ENCODE measurements at places on chromosomes 11 and 22. TPM values are rescaled to one million over a fixed set of nuclear protein-coding genes. Genes with fewer than 3 reads are reported as not detected.

- DNase-seq, result no peak
These were observed 85.0 kb downstream of the ALX4 start for GRCh38 chr11:44224867-44225501.

- DNase-seq, result no peak
These were observed 332.0 kb upstream of the CCDC179 start for GRCh38 chr11:23192256-23192655.

DNA sequence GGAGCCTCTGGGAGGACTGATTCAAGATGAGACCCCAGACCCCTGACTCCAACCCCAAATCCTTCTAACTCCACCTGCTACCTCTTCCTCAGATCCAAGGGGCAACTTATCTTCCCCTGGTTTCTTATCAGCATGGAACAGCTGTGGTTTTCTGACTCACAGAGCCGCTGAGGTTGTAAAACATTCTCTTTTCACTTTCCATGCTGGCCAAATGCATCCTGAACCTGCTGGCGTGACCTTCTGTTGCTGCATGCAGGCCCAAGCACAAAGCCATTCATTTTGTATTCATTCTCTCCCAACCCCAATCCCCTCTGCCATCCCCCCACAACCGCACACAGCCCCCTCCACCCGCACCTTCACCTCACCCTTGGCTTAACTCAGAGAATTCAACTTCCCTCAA, 70.3 kb downstream of the SEZ6L start:
- no peak for DNase-seq

- no peak for DNase-seq
These were observed 113.5 kb upstream of the RCN1 start for GRCh38 chr11:31977343-31977742.

- DNase-seq, result no peak
These were observed 35.6 kb upstream of the DDI1 start for GRCh38 chr11:104000798-104001197.

DNA sequence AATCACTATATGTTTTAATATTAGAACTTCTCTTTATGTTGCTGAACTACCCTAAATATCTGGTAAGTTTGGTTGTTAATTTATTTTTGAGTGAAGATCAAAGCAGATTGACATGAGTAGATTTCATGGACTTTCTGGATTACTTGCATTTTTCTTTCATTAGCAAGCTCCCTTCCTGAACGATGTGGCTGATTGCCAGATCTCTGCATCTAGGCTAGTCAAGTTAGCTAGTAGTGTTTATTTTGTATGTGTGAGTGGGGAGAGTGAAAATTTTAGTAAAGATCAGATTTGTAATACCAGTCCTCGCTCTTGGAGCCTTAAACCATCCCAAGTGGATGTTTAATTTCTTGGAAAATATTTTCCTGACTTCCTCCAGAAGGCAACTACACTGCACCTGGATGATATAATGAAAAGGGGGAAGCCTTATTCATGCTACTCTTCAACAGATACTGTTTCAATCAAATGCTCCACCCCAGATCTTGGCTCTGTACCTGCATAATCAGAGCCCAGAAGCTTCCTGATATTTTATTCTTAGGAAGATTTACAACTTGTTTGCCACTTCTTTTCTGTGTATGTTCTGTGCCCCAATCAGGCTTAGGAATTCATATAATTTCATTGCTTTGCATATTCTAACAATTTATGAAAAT, 143.2 kb upstream of the GRIA4 start:
- no peak for DNase-seq

Gene VEGFB
- 107 TPM for total RNA-seq

GRCh38 chr11:34620820-34621792, at the start of gene EHF:
Gene EHF, plus strand, starts transcription at chr11:34621093. Its CDS starts 21,538 bp downstream, at chr11:34642631.
- DNase-seq, result no peak

DNA sequence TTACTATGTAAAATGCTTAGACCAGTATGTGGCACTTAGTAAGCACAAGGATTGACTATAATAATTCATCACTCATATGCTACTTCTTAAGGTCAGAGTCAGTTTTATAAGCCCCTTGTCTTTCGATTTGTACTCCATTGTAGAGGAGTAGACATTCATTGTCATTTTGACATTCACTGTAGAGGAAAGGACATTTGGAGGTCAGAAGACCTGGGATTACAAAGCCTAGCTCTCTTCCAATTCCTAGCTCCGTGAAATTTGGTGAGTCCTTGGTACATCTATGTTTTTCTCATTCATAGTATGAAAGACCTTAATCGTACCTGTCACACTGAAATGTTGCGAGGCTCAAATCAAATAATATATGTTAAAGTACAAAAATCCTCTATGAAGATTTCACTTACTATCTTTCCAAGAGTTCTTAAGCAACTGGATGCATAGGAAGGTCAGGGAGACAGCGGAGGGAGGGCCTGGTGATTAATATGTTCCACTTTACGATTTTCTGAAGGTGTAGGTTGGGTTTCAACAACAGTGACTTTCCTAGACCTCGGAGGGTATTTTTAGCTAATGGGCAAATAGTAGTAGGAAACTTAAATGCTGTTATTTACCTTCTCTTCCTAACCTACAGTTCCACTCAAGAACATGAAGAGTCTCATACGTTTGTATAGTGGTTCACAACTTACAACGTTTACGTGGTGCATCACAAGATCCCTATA, 1.4 kb upstream of the EMSY start:
- DNase-seq, result no peak

DNA sequence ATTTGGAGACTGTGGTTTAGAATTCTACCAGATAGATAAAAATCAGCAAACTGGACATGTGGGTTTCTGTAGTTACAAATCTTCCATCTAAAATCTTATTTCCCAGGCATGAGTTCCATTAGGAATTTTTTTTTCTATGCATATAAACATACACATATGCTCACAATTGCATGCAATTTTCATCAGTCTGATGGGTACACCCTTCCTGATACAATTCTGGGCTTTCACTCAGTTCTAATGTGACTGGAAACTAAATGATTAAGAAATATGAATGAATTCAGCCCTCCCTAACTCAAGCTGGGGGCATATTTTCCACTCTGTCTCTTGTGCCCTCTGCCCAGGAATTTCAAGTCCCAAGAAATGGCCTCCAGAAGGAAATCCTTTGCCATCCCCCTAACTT, 187.1 kb downstream of the SNX19 start:
- no peak for DNase-seq

DNA sequence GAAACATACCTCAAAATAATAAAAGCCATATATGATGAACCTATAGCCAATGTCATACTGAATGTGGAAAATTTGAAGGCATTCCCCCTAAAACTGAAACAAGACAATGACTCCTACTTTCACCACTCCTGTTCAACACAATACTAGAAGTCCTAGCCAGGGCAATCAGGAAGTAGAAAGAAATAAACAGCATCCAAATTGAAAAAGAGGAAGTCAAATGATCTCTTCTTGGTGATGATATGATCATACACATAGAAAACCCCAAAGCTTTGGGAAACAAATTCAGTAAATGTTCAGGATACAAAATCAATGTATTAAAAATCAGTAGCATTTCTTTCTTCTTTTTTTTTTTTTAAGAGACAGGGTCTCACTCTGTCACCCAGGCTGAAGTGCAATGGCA, 109.9 kb downstream of the DLG2 start:
- no peak for DNase-seq

Gene CWC15
- 46.6 TPM for total RNA-seq

GRCh38 chr22:23060612-23061400, 9.5 kb upstream of the GNAZ start:
- DNase-seq, result no peak

Gene GLB1L3
- total RNA-seq, result not detected

GRCh38 chr11:44621784-44622183, 56.3 kb downstream of the CD82 start:
- no peak for DNase-seq

DNA sequence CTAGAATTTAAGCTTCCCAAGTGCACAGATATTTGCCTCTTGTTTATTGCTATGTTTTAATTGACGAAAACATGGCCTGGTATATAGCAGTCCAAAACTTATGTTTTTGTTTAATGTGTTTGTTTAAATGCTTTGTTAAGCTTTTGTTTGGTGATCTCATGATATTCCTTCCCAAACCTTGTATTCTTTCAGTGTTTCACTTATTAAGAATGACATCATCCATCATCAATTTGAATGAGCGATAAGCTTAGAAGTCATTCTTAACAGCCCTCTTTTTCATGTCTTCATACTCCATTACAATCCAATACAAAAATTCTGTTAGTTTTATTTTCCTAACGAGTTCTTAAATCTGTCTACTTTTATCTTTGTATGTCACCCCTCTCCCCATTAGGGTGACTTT, 206.0 kb downstream of the DYNC2H1 start:
- DNase-seq, result no peak

DNA sequence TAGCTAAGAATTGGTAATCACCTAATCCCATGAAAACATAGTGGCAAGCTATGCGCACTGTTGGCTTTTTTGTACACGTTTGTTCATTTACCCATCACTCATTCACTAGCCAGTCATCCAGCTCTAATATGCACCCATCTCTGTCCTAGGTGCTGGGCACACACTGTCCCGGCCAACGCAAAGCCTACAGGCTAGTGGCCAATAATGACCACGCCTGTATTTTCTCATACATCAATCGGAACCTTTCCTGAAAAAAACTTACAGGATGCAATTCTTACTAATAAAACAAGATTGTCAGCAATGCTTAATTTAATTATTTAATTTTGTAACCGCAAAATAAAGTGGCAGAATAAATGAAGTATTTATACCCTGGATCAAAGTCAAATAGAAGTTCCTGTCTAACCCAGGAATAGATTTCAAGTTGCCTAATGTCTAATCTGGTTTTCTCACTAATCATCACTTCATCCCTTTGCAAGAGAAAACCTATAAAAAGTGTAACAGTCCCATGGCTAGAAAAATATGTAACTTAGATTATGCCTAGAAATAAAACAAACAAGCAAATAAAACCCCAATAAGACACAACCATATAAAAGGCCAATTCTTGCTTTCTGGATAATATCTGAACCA, 143.3 kb upstream of the BLID start:
- DNase-seq, result no peak

All from thoracic aorta (tissue), 2 donors.